ENCODE measurements at places on chromosomes 16 and 17.

DNA sequence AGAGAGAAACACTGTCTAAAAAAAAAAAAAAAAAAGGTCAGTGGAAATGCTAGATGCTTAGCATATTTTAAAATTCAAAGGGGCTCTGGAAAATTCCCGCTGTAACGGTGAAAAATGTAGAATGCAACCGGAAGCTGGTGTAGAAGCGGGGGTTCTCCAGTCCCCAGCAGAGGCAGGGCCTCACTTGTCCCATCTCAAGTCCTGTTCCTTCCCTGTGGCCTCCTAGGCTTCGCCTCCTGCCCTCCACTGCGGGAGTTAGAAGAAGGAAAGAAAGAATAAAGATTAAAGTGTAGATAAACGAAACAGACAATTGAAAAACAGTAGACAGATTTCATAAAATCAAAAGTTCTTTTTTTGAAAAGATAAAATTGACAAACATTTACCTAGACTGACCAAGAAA lies 14.8 kb upstream of the ZNF287 start:
- no peak for DNase-seq

DNA sequence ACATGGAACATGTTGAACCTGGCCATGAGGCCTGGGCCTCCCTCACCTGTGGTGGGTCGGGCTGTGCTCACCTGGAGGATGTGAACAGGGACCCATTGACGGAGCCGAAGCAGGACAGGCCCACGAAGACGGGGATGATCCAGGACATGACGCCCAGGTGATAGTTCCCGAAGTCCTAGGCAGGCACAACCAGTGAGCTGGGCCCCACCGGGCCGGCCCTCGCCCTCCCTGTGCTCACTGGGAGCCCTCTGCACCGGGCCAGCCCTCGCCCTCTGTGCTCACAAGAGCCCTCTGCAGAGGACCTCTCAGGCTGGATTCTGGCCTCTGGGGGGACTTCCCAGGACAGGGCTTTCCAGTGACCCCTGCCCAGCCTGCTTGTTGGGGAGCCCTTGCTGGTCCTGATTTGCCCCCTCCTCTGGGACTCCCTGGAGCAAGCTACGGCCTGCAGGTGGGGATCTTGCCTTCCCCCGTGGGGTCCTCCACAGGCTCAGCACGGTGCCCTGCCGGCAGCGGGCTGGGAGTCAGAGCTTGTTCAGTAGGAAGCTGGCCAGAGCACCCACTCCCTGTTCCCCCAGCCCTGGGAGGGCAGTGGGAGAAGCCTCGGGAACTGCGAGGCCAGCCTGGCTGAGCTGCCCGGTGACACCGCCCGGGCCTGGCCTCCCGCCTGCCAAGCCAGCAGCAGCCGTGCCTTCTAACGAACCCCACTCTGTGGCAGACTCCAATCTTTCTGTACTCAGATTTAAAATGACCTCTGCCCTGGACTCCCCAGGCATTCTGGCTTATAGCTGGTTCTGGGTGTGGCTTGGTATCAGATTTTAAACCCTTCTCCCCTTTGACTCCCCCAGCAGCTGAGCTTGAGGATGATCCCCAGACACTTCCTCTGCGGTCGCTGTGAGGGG lies 30.4 kb downstream of the SLC7A5 start:
- DNase-seq = no peak

- DNase-seq = no peak
These were observed 20.1 kb upstream of the ZNF423 start for GRCh38 chr16:49875806-49876715.

GRCh38 chr17:45408611-45409421 lies 23.9 kb downstream of the ARHGAP27 start:
- no peak for DNase-seq

DNA sequence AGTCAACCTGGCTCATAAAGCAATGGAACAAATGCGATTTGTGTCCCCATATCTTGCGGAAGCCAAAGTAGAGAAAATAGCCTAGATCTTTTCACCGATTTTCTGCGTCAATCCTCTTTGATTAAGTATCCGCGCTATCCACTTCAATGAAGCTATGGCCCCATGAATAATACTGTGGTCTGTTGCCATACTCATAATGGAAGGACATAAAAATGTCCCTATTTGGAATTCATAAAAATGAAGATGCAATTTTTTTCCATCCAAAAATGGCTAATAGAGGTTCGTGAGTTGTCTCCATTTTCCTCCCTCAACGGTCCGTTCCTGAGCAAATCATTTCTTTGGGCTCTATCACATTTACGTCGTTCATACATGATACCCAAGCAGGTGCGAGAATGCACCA lies 25.4 kb upstream of the ADCY9 start:
- no peak for DNase-seq

- no peak for DNase-seq
These were observed 180.9 kb downstream of the RPTOR start for GRCh38 chr17:80725517-80725916.

DNA sequence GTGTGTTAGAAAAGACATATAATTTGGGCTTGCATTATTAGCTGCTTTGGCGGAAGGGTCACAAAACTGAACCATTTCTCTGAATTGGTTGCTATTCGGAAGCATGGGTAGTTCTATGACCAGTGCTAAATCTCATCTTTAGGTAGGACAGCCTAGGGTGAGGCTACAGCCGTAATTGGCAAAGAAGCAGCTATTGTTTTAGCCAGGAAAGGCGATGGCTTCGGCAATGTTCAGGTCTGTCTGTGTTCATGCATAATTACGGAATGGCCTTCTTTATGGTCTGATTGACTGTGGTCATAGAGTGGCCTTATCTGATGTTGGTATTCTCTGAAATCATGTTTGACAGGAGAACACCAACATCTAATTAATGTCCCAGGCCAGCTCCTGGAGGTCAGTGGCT lies 368.4 kb upstream of the HSBP1 start:
- DNase-seq = no peak

DNA sequence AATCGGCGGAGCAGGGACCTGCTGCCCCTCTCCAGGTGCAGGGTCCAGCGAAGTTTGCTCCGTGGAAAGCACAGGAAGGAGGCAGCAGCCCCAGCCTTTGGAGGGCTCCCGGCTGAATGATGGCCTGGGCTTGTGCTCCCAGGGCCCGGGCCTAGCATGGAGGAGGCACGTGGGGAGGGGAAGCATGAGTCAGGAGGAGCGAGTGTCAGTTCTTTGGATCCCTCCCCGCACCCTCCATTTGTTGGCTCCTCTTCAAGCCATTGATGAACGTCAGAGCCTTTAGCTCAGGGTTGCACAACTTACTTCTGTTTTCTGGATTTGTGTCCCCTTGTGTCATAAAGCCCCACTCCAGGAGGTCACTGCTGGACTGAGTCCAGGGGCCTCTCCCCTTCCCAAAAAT lies 25.8 kb downstream of the TTYH2 start:
- DNase-seq = no peak

- no peak for DNase-seq
These were observed 113.8 kb downstream of the ABCC12 start for GRCh38 chr16:48041981-48042421.

DNA sequence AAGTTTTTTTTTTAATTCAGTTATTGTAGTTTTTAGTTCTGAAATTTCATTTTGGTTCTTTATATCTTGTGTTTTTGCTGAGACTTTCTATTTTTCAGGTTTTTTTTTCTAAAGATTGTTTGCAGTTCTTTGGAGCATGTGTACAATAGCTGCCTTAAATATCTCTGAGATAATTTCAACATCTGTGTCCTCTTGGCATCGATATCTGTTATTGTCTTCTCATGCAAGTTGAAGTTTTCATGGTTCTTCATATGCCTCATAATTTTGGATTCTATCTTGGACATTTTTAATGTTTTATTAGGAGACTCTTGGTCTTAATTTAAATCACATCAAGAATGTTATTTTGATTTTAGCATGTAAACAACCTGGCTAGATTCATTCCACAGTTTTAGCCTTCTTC lies 22.8 kb downstream of the COX11 start:
- no peak for DNase-seq

GRCh38 chr17:36089339-36089865 lies 541 bp downstream of the CCL3 start:
- no peak for DNase-seq

- no peak for DNase-seq
These were observed 77.0 kb downstream of the IRX6 start for GRCh38 chr16:55401046-55401445.

DNA sequence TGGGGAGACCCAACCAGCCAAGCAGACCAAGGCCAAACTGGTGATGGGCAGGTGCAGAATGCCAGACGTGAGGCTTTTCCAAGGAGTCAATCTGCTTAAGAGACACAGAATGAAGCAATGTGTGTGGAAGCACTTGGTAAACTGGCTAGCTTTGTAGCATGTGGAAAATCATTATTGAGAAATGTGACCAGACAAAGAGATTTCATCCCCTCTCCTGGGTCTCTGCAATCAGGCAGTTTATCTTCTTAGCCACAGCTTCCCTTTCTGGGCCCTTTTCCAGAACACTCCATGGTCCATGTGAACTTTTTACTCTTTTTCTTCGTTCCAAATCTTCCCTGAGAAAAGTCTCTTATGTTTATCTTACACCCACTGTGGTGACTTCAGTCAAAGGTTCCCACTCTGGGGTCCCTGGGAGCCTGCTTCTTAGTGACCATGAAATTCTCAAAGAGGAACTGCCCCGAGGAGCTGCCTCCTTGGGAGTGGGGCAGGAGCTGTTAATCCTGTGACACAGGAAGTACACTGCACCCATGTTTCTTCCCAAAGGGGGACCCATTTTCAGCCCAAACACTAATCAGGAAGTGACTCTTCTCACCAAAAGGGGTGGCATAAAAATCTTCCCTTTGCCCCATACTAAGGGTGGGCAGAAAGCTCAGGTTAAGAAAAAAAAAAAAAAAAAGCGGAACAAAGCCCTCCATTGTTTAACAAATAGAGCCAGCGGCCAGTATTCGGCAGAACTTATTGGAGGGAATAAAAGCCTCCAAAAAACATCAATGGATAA lies 346.2 kb upstream of the ASIC2 start:
- no peak for DNase-seq

- DNase-seq = no peak
These were observed 1.0 kb upstream of the TMEM235 start for GRCh38 chr17:78230252-78230962.

- no peak for DNase-seq
These were observed 45.1 kb upstream of the ARL6IP1 start for GRCh38 chr16:18846416-18846815.

- DNase-seq = no peak
These were observed 6.2 kb downstream of the BECN1 start for GRCh38 chr17:42817866-42818265.

- no peak for DNase-seq
These were observed 302.4 kb downstream of the SEC14L1 start for GRCh38 chr17:77442976-77443747.

DNA sequence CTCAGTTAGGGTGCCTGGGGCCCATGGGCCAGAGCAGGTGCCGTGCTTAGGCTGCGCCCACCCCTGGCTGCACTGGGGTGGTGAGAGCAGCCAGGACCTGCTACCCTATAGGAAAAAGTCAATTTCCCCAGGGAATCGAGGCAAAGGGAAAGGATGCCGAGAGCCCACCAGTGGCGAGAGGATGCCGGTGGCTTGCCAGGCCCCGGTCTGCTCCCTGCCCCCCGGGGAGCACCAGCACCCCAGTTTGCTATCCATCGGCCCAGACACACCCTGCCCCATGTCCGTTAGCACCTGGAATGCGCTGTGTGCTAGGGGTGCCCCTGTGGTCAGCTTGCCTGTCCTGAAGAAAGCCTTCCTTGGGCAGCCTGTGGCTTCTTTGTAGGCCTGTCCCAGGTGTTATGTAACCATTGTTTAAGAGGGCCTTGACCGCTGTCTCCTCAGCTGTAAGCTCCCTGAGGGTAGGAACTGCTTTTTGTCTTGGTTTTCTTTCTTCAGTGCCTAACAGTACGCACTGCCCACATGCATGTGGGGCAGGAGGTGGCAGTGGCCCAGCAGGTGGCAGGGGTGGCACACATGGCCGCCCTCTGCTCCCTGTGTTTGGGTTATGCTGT lies 40.8 kb downstream of the NT5M start:
- no peak for DNase-seq

DNA sequence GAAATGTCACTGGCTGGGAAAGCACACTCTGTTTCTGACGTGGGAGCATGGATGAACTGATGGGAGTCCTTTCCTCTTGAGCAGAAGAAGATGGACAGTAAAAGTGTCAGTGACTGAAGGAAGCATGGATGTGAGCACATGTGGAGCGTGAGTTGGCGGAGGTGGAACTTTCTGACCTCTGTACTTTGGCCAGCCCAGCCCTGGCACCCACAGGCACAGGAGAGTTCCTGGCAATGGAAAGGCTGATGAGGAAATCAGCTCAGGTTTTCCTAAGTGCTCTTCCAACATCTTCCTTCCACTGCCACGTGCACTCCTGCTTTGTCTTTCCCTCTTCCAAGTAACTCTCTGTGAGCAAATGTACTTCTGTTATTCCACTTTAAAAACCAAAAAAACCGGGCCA lies 276.8 kb downstream of the NTN1 start:
- no peak for DNase-seq

DNA sequence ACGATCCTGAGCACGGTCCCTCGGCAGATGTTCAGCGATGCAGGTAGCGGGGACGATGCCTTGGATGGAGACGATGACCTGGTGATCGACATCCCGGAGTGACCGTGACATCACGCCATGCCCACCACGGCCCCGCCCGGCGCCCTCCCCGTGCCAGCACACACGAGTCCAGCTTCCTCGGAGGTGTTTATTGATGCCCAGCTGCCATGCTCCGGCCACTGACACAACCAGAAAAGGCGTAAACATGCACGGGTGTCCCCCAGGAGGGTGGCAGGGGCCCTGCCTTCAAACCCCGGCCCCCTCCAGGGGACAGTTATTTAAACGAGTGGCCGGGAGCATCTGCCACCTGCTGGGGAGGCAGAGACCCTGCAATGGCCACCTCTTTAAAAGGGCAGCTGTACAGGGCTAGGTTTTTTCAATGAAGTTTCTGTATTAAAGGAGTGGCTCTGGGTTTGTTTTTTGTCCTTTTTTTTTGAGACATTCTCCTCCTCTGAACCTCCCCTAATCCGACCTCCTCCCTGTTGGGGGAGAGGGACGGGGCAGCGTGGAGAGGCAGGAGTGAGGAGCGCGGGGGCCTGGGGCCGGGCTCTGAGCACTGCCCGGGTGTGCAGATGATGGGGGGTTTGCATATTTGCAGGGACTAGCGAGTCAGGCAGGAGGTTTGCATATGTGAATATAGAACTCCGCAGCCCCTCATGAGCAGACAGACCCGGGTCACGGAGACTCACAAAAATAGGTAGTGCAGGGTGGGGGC lies 5.3 kb downstream of the DOC2A start:
- peak; percentile 84 for DNase-seq

- DNase-seq = peak; percentile 60
These were observed 120.5 kb downstream of the SOCS1 start for GRCh38 chr16:11135464-11135973.

DNA sequence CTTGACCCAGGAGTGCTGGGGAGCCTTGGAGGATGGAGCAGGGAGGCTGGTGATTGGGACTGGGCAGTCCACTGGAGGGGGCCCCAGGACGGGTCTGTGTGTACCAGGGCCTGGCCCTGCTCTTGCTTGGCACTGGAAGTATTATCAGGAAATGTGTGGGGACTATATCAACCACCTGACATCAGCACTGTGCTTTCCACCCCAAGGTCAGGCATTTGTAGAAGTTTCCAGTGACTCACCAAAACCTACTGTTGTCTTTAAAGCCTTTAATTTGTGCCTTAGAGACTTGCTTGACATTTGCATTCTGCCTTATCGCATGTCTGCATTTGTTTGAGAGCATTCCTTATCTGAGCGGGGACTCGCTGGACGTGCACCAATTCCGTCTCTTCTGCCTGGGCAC lies 323.1 kb downstream of the FOXL1 start:
- DNase-seq = no peak

Measured in AG20443 (cell line).